ENCODE measurements at places on chromosomes 4 and X. TPM values are rescaled to one million over a fixed set of nuclear protein-coding genes. Genes with fewer than 3 reads are reported as not detected.
A peak's percentile ranks its signal among the peaks of the same experiment; 100 is the strongest.

DNA sequence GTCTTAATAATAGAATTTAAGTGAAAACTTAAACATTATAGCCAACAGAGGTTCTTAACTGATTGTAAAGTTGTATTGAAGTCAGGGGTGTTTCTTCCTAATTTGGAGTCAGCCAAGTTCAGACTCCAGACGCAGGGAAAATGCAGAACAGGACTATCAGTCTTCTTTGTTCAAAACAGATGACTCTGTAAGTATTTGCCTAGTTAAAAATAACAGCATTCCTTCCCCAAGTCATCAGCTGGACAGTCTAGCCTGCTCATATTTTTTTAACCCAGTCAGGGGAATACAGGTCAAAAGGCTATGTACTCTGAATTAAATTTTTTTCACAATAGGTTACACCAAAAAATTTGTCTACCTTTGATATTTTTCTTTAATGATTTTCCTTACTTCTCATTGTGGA lies 73.8 kb upstream of the DCLK2 start:
- DNase-seq, result no peak

WWC2 gene
- polyA plus RNA-seq, result 43.6 TPM

GRCh38 chr4:24924309-24924781 lies 11.5 kb upstream of the CCDC149 start:
- DNase-seq, result peak; percentile 82

WNK3 gene
- 0.63 TPM for polyA plus RNA-seq

GRCh38 chr4:170538821-170539473 lies 449.2 kb upstream of the AADAT start:
- no peak for DNase-seq

DNA sequence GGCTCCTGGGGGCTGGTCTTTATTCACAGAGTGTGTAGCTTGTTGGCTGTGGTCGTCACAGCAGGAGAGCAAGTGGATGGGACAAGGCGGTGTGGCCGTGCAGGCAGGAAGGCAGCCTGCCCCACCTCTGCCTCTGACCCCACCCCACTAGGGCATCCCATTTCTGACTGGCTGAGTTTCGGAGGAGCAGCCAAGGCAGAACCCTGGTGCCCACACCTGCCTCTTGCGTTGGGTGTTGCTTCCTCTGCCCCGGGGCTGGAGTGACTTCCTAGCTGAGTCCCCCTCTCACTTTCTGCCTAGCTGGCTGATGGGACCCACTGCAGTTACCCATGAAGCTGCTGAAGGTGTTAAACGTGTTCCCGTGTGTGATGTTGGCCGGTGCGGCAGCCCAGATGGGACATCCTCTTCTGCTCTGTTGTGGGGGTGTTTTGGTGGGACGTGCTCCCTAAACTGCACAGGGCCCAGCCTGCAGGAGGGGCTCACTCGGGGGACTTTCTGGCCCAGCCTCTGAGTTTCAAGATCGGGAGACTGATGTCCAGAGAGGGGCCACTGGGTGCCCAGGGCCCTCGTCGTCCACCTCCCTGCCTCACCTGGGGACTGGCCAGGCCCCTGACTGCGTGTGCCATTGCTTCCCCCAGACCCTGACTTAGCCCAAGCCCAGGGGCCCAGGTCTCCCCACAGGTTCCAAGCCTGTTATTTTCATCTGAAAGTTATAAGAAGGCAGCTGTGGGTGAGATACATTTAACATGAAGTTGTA lies 101.5 kb downstream of the PSAPL1 start:
- no peak for DNase-seq

DNA sequence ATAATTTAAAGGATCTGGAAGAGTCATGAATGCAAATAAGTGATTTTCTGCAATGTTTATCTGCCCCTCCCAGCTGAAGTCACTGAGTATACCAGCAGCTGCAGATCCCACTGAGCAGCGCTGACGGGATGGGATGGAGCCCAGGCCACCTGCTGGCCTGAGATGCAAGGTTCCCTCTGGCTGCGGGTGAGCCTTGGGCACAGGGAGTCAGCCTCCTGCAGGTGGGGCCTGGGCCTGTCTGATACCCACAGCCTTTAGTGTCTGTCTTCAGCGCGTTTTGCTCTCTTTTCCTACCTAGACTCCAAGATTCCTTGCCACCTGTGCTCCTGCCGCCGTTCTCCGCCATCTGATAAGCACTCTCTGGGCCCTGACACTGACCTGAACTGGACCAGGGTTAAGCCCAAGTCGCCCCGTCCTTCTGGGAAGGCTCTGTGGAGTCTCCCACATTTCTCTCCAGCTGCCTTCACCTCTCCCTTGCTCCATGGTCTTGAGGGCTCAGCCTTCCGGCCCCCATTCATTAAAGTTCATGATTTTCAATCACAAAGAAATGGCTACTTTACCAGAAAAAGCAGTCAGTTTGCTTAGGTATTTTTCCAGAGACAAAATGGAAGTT lies 223.1 kb upstream of the FAT1 start:
- DNase-seq, result no peak

LONRF3 gene
- not detected for polyA plus RNA-seq

DNA sequence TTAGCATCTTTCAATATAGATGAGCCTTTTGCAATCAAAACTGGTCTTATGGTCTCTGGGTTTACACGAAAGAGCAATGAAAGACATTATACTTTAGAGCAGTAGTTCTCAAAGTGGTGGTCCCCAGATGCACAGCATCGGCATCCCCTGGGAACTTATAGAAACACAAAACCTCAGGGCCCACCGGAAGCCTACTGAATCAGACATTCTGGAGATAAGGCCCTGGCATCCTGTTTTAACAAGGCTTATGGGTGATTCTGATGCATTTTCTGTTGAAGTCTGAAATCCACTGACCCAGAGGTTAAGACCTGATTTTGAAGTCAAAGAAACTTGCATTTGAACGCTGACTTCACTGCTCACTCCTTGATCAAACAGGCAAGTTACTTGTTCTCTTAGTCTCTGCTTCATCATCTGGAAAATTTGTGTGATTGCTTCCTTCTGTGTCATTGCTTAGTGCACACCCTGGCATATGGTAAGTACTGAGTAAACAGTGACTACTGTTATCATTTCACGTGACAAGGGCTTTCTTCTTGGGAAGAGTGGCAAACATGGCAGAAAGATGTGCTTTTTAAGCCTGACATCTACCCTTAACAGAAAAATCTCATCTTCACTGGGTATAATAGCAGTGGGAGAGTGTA lies 14.5 kb downstream of the CHRNA9 start:
- no peak for DNase-seq

LIAS gene
- 13.1 TPM for polyA plus RNA-seq

DNA sequence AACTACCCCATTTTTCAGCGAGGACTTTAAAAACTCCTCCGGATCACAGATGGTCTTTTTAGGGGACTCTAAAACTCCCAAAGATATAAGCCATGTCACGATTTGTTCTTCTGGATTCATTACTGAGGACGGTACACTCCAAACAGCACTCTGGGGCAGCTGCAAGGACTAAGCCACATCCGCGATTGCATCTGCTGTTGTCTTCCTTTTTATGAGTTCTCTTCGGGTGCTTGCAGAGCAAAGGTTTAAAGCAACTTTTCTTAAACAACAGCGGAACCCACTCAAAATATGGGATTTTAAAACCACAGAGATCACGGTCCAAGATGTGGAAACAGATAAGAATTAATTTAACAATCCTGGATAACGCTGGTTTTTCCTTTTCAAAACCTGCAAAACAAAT lies at the start of gene ARHGEF6:
TSS of gene ARHGEF6 (minus strand) at position 170 of the 400 bp plus-strand sequence. CDS start at position 120, 50 bp downstream.
- no peak for DNase-seq

DNA sequence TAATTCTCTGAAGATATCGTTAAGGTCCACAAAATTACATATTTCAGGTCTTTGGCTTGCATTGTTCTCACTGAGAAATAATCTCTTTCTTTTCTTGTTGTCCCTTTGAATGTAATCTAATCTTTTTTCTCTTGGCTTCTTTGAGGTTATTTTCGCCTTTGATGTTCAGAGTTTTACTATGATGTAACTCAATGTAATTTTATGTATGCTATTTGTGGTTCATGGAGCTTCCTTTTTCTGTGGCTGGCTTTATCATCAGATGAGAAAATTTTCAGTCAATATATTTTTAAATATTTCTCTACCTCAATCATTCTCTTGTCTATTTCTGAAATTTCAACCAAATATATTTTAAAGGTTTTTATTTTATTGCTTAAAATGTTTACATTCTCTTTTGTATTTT lies 672.2 kb downstream of the TRAM1L1 start:
- no peak for DNase-seq

GRCh38 chr4:127641524-127641923 lies 8.8 kb downstream of the INTU start:
- DNase-seq, result no peak

GRCh38 chr4:112808001-112808400 lies 171.1 kb downstream of the LARP7 start:
- DNase-seq, result no peak

CRMP1 gene
- 6.2 TPM for polyA plus RNA-seq

GRIA3 gene
- 0.06 TPM for polyA plus RNA-seq

RRH gene
- 0.07 TPM for polyA plus RNA-seq

GRCh38 chrX:49257846-49258748 lies 6.4 kb downstream of the FOXP3 start:
- no peak for DNase-seq

- no peak for DNase-seq
These were observed 1.4 kb upstream of the SERPINA7 start for GRCh38 chrX:106039920-106040319.

DNA sequence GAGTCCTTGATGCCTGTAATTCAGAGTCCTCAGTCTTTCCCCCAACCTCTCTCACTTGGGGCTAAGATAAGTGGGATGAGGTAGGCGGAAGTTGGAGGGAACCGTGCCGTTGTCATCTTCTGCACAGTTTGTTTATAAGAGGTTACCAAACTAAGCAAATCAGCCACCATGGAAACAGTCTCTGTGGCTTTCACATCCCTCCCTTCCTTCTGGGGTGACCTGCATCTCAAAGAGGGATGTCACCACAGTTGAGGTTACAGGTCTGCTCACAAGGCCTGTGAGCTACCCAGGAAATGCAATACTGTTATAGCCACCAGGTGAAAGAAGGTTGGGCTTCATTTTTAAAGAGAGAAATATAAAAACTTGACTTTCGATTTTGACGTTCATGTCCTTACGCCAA lies 26.3 kb downstream of the RTL5 start:
- DNase-seq, result no peak

- DNase-seq, result no peak
These were observed 67.6 kb downstream of the FAM184B start for GRCh38 chr4:17713779-17714178.

DNA sequence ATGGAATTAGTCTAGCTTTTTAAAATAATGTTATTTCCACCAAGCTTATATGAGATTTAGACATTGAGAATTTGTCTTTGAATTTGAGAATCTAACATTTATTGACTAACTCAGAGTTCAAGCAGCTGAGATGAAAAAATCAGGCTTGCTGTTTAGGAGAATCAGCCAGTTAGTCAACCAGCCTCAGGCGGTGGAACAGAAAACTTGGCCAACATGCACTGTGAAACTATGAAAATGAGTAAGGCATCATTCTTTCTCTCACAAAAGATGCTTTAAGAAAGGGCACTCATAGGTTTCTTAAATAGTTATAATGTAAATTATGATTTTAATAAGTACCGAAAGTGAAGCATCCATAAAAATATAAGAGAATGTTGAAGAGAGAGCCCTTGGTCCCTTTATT lies 84.2 kb downstream of the NFKB1 start:
- DNase-seq, result no peak

GRCh38 chr4:170047771-170048354 lies 21.7 kb upstream of the MFAP3L start:
- peak; percentile 49 for DNase-seq

GRCh38 chr4:60981534-60981933 lies 218.6 kb upstream of the ADGRL3 start:
- DNase-seq, result no peak

SULT1B1 gene
- polyA plus RNA-seq, result not detected

DNA sequence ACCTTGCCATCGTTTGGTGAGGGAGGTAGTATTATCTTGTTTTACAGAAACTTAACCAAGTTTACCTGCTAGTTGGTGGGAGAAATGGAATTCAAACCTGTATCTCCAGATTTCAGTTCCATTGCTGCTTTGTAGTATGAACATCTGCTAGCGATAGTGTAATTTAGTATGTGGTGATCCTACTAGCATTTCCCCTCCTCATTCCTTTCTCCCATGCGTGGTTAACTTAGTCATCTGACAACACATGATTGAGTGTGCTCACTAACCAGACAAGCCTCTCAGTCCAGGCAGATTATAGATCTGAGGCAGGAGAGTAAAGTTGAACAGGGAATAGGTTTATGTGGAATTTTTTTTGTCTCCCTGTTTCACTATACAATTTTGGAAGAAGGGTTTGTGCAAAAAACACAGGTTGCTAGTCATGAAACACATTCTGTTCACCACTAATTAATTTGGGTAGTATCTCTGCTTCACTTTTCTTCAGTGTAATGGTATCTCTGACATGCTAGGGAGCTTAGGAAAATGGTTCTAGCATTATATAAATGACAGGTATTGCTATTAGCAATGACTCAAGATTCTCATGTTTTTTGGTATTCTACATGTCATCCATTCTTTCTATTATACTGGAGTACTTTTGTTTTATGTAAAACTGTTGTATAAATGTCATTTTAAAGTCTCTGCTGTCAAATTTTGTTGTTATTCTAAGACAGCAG lies 21.7 kb downstream of the RBPJ start:
- DNase-seq, result peak; percentile 75

AKAP4 gene
- polyA plus RNA-seq, result not detected

DNA sequence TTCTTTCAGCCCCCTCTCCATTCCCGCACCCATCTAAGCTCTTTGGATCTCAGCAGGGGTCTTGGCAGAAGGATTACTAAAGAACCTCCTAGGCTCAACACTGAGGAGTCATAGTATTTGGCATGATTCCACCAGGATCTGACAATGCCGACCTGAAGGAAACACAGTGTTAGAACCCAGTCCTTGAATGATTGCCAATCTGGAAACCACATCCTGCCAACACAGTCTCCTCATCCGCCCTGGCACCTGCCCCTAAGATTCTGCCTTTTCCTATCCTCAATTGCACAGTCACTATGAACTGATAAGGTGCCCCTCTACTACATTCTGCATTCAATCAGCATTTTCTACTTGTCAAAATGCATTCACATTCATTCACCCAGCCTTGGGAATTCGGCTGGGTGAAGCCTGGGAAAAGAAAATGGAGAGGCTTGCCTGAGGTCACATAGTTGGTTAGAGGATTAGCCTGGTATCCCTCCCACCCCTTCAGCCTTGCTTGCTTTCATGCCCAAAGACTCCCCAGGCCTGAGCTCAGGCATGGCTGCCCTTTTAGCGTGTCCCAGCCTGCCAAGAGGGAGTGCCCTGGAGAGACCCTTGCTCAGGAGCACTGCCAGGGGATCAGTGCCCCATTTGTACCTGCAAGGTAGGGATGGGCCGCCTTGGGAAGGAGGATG lies 2.2 kb upstream of the CLDN2 start:
- DNase-seq, result no peak

DNA sequence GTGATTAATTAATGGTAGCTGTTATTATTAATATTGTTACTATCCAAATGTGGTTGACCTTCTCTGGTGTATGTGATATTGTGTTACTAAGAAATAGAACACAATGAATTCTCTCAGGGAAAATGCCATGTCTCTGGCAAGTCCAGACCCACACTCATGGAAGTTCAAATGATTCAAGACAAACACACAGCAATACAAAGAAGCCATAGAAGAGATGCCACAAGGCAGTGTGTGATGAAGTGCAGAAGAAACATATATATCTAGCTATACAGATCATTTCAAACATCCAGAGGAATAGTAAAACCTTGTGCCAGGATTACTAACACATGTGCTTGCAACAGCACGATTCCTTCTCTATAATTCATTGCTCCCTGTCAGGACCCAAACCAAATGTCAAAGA lies 93.1 kb upstream of the SOD3 start:
- DNase-seq, result no peak

Data from AG04450 (cell line).